ENCODE measurements at places on chromosomes 1 and 21.

DNA sequence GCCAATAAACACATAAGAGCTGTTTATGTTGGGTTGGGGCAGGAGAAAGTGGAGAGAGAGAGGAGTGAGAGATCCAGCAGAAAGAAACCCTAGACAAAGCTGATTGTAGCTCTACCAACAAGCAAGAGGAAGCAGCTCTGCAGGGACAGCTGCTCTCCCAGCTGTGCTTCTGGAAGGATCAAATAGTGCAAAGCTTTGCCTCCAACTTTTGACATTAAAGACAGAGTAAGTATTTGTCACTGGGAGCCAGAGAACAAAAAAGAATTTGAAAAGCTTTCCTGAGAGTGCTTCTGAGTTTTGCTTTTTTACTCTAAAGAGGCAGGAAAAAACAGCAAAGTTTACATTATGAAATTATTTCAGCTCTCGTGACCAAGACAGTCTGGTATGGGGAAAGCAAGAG lies 28.5 kb upstream of the C1orf198 start:
- no peak for DNase-seq

- no peak for DNase-seq
These were observed 56.6 kb downstream of the MAB21L3 start for GRCh38 chr1:116167625-116168276.

GRCh38 chr1:4595341-4596225 lies 58.8 kb upstream of the AJAP1 start:
- DNase-seq, result no peak

GRCh38 chr1:182766050-182766449 lies 23.5 kb upstream of the NPL start:
- DNase-seq, result no peak

- no peak for DNase-seq
These were observed 42.5 kb downstream of the RPRD2 start for GRCh38 chr1:150406483-150406882.

GRCh38 chr1:160607672-160608032 lies 28.4 kb upstream of the CD84 start:
- no peak for DNase-seq

- DNase-seq, result no peak
These were observed 350.8 kb upstream of the PTBP2 start for GRCh38 chr1:96370757-96371156.

- DNase-seq, result no peak
These were observed 20.1 kb downstream of the PTPRU start for GRCh38 chr1:29256394-29256793.

- DNase-seq, result no peak
These were observed 15.3 kb upstream of the RNF187 start for GRCh38 chr1:228471762-228472398.

GRCh38 chr1:24319962-24320361 lies 805 bp downstream of the GRHL3 start:
- no peak for DNase-seq

DNA sequence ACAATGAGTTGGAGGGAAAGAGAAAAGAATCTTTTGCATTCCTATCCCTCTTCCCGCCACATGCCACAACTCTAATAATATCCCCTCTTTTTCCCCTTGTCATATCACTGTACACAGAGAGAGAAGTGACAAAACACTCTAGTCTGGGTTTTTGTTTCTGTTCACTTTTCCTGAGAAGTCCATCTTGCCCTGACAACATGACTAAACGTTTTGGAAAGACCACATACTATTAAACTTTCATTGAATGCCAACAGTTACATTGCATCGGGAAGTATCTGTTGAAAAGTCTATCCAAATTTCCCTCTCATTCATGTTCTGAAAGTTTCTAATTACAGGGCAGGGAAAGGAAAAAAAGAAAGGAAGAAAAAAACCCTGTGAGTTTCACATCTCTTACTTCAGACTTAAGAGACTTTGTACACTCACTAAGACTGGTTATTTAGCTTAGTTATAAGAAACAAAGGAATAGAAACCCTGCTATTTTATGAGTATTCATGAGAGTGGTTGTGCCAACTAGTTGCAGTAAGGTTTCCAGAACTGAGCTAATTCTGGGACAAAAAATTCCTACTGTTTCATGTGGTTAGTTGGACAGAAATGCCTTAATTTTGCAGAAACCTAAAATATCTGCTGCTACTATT lies 16.9 kb downstream of the PLA2G4A start:
- no peak for DNase-seq

- no peak for DNase-seq
These were observed 23.4 kb downstream of the KCNQ4 start for GRCh38 chr1:40806731-40807695.

GRCh38 chr1:154453161-154453560 lies 48.0 kb downstream of the IL6R start:
- DNase-seq, result no peak

DNA sequence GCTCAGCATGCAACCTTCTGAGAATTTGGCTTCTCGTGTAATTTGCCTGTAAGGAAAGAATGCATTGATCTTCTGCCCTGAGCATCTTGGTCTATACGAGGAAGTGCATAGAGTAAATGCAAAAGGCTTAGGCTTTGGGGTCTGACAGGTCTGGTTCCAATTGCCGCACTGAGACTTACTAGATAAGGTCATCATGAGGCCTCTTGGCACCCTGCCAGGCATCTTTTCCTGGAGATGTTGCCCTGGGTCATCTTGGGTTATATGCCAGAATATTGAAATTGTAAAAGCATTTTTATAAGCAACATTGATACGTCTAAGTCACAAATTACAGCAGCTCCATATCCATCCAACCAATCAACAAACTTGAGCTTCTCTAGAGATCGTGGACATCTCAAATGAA lies 108.8 kb upstream of the WARS2 start:
- DNase-seq, result no peak

DNA sequence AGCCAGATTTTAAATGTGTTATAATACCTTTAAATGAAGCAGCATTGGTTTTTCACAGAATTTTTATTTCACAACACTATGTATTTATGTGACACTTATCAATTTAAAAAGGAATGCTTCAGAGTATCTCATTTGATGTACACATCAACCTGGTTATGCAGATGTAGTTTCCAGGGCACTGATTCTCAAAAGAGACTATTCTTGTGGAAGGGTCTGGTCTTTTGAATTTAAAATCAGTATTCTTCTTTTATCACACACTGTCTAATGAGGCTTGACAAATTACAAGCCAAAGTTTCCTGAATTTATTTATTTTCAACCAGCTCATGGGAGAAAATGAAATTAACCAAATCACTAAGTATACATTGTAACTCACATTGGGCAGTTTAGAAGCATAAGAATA lies 87.4 kb downstream of the NTPCR start:
- DNase-seq, result no peak

- no peak for DNase-seq
These were observed 10.4 kb downstream of the KDM4A start for GRCh38 chr1:43660355-43660754.

DNA sequence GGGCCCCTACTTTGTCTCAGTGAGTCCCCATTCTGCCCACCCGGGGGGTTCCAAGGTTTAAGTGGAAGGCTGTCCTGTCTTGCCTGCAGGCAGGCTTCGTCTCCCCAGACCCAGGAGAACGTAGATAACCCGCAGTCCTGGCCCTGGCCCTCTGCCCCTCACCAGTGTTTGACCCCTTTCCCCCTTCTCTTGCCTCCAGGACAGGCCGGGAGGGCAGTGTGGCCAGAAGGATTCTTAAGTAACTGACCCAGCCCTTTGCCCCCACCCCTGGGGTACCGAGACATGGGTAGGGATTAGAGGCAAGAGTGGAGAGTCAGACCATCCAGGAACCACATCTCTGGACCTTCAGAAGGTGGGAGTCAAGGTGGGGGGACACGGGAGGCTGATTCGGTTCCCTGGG lies 8.8 kb downstream of the TMEM222 start:
- DNase-seq, result no peak

GRCh38 chr1:119275145-119276134 lies 93.1 kb upstream of the HAO2 start:
- DNase-seq, result peak; percentile 77

- no peak for DNase-seq
These were observed 105.8 kb downstream of the TNFSF18 start for GRCh38 chr1:172944931-172945330.

- no peak for DNase-seq
These were observed 3.8 kb downstream of the COLGALT2 start for GRCh38 chr1:184033711-184034167.

DNA sequence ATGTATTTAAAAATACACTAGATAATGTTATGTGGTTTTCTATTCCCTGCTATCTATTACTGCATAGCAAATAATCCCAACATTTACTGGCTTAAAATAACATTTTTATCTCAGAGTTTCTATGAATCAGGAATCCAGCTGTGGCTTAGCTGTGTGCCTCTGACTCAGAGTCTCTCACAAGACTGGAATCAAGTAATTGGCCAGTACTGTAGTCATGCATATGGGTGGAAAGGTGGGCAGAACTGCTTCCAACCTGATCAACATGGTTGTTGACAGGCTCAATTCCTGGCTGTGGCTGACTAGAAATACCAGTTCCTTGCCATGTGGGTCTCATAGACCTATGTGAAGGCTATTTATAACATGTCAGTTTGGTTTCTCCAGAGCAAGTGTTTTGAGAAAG lies 131.8 kb downstream of the PDE4B start:
- peak; percentile 64 for DNase-seq

DNA sequence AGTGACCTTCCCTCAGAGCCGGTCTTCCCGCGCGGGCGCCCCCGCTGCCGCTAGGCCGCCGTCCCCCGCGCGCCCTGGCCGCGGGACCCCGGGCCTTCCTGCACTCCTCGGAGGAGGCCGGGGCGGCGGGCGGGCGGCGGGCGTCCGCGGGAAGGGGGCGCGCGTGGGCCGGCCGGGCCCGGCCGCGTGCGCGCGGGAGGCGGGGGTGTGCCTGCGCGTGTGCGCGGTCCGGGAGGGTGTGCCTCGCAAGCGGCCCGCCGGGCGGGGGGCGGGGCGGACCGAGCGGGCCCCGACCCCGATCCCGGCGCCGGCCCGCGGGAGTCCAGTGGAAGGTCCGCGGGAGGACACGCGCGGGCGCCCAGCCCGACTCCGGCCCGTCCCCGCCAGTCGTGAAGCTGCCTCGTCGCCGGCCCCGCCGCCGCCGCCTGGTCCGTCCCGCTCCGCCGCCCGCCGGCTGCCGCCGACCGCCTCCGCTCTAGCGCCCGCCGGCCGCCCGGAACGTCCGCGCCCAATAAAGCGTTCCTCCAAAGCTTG lies 438 bp downstream of the MRPS6 start:
- no peak for DNase-seq

DNA sequence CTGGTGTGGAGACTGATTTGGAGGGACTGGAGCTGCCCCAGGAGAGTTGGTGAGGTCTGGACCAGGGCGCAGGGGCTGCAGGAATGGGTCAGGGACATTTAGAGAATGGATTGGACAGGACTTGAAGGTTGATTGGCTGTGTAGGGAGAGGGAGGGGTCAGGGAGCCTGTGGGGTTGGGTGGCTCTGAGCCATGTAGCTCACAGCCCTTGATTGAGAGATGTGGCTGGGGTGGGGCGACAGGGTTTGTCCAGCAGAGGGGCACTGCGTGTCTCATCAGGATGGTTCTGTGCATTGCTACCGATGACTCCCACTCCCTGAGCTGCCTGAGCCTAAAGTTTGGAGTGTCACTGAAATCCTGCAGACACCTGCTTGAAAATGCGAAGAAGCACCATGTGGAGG lies 12.1 kb downstream of the AZIN2 start:
- DNase-seq, result no peak

DNA sequence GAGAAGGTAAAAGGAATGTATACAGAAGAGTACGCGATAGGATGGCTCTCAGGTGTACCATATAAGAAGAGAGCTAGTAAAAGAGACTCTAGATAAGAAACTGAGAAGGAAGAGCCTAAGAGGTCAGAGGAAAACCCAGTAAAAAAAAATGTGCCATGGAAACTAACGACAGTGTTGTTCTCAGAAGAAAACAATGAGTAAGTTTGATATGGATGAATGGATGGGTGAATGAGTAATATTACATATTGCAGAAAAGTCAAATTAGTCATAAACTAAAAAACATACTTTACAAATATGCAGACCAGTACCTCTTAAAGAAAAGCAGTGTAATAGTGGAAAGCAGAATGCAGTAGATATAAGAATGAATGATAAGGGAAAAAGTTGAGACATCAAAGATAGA lies 316.2 kb downstream of the HMCN1 start:
- DNase-seq, result peak; percentile 36

GRCh38 chr1:11281518-11282331 lies 8.7 kb downstream of the UBIAD1 start:
- DNase-seq, result peak; percentile 48

- no peak for DNase-seq
These were observed 11.6 kb downstream of the ADAM30 start for GRCh38 chr1:119884711-119885110.

DNA sequence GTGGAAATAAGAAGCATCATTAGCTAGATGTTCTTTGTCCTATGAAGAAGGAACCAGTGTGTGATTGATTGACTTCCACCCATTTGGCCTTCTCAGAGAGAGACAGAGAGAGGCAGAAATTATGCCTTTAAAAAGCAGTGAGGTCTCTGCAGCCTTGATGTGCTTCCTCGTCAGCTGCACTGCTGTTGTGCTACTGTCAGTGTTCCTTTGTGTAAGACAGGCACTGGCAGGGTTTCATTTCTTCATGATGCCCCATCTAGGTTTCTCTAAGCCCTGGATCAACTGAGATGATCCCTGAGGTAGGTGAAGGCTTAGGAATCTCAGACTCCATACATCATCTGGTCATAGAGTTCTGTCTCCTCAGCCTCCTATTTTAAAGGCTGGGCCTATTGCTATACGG lies 34.9 kb downstream of the GPR3 start:
- no peak for DNase-seq

- no peak for DNase-seq
These were observed 6.8 kb downstream of the ATP1A1 start for GRCh38 chr1:116379674-116380498.

Measured in amniotic stem cell (primary cell).